ENCODE measurements at places on chromosomes 2 and 18. TPM values are rescaled to one million over a fixed set of nuclear protein-coding genes. Genes with fewer than 3 reads are reported as not detected.

The CDCA7 gene
- 0.83 TPM for total RNA-seq

The INPP5D gene
- total RNA-seq, result 0.59 TPM

The ACTG2 gene
- 32.7 TPM for total RNA-seq

The LRRC30 gene
- total RNA-seq, result not detected

The FAM228B gene
- 8.3 TPM for total RNA-seq

The CD8B2 gene
- not detected for total RNA-seq

The MARCO gene
- not detected for total RNA-seq

The MALL gene
- 48.5 TPM for total RNA-seq

The PKDCC gene
- total RNA-seq, result 86.0 TPM

The CAB39 gene
- 69.3 TPM for total RNA-seq

The SLC4A5 gene
- total RNA-seq, result 0.30 TPM

The RPIA gene
- 6.7 TPM for total RNA-seq

The PIEZO2 gene
- total RNA-seq, result 5.3 TPM

The GPR45 gene
- total RNA-seq, result not detected

The ZNF892 gene
- 5.5 TPM for total RNA-seq

The LRRTM1 gene
- not detected for total RNA-seq

The MSTN gene
- 0.13 TPM for total RNA-seq

The VIL1 gene
- not detected for total RNA-seq

The PIKFYVE gene
- total RNA-seq, result 35.1 TPM

The GLI2 gene
- 10.0 TPM for total RNA-seq

The TEKT4 gene
- not detected for total RNA-seq

The ENOSF1 gene
- 32.0 TPM for total RNA-seq

The ALLC gene
- total RNA-seq, result not detected

The TMEM237 gene
- 41.0 TPM for total RNA-seq

The NAT8 gene
- not detected for total RNA-seq

The PLGLB1 gene
- total RNA-seq, result 0.40 TPM

The CNDP1 gene
- not detected for total RNA-seq

The GNAL gene
- total RNA-seq, result 0.20 TPM

All from smooth muscle cell of the pulmonary artery (primary cell).